ENCODE measurements at places on chromosomes 1 and 21.

- DNase-seq: no peak
These were observed 2.8 kb upstream of the ZBTB7B start for GRCh38 chr1:154999571-155000410.

GRCh38 chr21:46158666-46159300 is 3.4 kb upstream of the FTCD start:
- DNase-seq: peak; percentile 0

- DNase-seq: no peak
These were observed 47.1 kb downstream of the CTH start for GRCh38 chr1:70458131-70458530.

- no peak for DNase-seq
These were observed 359.3 kb downstream of the ADGRL2 start for GRCh38 chr1:82160036-82160435.

DNA sequence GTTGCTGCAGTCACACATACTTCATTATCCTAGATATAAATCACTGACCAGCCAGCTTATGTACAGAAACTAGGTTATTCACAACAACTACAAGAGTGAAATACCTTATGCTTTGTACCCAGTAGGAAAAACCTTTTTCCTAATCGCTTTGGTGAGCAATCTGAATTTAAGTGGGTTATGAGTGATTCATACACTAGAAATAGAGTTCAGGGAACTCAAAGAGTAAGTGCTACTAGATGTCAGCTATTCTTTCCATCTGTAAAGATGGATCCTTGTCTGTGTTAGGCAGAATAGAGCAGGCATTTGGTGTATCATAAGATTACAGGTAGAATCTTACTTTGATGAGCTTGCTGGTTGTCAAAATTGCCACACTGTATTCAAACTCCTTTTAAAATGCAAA is 101.9 kb downstream of the ZNF644 start:
- DNase-seq: no peak

DNA sequence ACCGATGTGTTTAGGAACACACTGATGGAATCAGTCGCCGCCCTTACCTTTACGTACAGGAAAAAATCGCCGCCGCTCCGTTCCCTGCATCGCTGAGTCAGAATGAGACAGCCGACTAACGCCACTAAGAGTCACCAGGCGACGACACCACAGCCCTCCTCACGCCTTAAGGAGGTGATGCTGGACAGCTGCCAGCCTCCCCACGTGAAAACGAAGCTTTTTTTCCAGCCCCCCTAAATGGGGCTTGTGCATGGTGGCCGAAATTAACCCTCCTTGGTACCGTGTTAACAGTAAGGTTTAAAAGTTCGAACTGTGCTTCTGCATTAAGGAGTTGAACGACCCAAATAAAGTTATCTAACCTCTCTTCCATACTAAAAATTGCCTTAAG is 511 bp downstream of the DNTTIP2 start:
- no peak for DNase-seq

GRCh38 chr1:99751877-99752504 is 14.4 kb downstream of the FRRS1 start:
- DNase-seq: no peak

DNA sequence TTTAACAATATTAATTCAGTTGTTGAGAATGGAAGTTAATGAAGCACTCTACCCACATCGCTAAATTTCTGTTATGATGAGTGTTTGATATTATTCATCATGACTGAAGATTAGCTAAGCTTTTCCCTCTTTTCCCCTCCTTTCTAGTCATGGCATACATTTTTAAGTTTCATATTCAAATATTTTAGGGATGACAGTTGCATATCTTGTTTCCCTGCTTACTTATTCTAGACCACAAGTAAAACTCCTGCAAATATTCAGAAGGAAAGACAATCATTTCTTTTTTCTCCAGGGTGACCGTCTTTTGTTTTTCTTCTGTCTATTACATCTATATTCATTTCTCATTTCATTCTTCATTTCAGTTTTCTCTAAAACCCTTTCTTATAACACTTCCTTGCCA is 906.0 kb downstream of the ADGRL2 start:
- no peak for DNase-seq

GRCh38 chr1:210645582-210646257 is 317.0 kb downstream of the HHAT start:
- DNase-seq: no peak

- no peak for DNase-seq
These were observed 880 bp downstream of the IGSF21 start for GRCh38 chr1:18108299-18109057.

GRCh38 chr1:23838401-23838866 is 13.2 kb upstream of the HMGCL start:
- peak; percentile 37 for DNase-seq

GRCh38 chr1:101388904-101389546 is 152.2 kb downstream of the S1PR1 start:
- no peak for DNase-seq

DNA sequence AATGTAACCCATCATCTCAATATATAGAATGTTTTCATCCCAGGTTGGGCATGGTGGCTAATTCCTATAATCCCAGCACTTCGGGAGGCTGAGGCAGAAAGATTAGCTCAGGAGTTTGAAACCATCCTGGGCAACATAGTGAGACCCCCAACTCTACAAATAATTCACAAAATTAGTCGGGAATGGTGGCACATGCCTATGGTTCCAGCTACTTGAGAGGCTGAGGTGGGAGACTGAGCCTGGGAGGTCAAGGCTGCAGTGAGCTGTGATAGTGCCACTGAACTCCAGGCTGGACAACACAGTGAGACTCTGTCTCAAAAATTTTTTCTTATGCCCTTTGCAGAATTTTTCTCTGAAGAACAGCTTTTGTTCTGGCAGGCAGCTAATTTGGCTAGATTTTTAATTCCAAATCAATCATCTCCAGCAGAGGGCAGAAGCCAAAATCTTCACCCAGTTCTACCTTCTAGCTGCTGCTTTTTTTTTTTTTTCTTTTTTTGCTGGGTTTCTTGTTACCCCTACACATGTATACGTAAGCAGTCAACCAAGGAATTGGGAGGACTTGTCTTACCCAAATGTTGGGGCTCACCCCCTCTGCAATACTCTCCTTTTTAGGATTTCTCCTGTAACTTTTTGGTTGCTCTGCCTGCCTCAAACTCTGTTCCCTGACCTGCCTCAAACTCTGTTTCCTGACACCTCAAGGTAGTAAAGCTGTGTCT is 2.7 kb upstream of the RAD54L start:
- peak; percentile 38 for DNase-seq

- DNase-seq: no peak
These were observed 236.5 kb upstream of the JUN start for GRCh38 chr1:59020151-59020997.

DNA sequence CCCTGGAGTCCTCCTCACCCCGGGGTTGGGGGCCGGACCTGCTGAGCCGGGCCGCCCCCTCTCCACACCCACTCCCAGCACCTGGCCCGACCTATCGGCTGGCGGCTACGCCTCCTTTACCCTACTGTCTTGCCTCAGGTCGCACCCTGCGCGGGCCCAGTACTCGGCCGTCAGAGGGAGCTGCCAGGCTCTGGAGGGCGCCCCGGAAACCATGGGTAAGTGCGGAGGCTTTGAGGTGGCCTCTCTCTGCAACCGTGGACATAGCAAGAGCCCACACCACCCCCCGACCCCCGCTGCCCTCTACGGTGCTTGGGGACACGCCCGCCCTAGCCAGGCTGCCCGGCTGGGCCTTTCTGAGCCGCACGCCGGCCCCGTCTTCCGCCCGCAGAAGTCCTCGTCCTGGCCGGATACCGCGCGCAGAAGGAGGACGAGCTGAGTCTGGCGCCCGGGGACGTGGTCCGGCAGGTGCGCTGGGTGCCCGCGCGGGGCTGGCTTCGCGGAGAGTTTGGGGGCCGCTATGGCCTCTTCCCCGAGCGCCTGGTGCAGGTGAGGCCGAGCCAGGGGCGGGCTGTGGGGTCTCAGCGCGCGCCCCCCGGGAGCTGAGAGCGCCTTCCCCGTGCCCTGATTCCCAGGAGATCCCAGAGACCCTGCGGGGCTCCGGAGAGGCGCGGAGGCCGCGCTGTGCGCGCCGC is at the start of gene SH3D21:
SH3D21 (plus strand) TSS at position 159 of the 692 bp plus-strand sequence; CDS start at position 212, 53 bp downstream.
- no peak for DNase-seq

DNA sequence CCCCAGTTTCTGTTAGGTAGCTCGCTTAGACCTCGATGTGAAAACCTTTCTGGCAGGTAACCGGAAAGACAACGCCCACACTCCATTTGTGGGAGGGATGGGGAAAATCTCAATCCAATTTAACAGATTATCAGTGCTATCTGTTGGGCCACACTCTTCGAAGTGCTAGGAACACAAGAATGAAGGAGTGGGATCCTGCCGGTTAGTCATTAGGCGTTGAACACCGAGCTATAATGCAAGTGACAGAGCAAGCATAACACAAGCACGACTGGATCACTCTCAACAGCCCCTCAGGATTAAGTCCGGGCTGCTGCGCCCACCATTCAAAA is 531 bp downstream of the SNIP1 start:
- DNase-seq: no peak

DNA sequence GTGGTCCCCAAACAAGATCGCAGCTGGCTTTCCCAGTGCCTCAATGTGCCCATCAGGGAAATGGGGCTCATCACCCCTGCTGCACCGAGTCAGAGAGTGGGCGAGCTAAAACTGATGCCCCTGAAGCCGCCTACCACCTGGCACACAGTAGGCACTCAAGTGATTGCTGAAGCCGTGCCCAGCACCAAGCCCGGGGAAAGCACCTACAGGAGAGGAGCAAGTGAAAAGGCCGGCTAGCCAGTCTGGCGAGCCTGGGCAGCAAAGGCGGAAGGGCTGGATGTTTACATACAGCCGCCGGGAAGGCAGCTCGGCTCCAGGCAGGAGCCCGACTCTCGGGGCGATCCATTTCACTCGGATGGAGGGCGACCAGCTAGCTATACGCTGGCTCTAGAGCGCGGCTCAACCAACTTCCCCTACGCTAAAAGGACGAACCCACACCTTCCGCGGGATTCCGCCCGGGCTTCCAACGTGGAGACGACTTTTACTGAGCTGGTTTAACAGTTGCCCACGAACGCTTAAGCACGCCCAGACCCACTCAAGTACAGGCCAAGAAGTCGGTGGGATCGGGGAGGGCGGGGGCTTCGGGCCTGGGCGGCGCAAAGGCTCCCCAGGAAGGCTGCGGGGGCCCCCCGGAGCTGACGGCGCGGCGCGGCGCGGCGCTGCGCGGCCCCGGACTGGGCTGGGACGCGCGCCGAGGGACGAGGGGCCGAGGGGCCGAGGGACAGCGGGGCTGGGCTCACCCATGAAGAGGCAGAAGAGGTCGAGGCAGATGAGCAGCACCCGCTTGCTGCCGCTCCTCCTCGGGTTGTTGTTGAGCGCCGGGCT is 1.0 kb downstream of the PLPP3 start:
- DNase-seq: peak; percentile 26

DNA sequence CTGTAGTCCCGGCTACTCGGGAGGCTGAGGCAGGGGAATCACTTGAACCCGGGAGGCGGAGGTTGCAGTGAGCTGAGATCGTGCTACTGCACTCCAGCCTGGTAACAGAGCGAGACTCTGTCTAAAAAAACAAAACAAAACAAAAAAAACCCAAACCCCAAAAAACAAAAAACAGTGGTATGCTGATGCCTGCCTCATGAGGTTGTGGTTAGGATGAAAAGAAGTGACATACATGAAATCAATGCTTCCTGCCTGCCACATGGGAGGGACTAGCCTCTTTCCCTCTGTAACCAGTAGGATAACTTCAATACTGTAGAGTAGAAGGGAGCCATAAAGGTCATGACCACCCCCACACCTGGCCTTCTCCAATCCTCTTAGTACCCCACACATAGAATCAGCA is 55.2 kb downstream of the TENT5C start:
- no peak for DNase-seq

- no peak for DNase-seq
These were observed 192.2 kb upstream of the TNR start for GRCh38 chr1:175935566-175936115.

GRCh38 chr1:156641761-156642264 is at the start of gene BCAN:
BCAN (plus strand) TSS chr1:156642117; CDS start chr1:156646055, 3,938 bp downstream.
- DNase-seq: peak; percentile 23

GRCh38 chr1:36466370-36467026 is 2.3 kb upstream of the MRPS15 start:
- no peak for DNase-seq

- DNase-seq: no peak
These were observed 18.7 kb downstream of the AK5 start for GRCh38 chr1:77300566-77300965.

DNA sequence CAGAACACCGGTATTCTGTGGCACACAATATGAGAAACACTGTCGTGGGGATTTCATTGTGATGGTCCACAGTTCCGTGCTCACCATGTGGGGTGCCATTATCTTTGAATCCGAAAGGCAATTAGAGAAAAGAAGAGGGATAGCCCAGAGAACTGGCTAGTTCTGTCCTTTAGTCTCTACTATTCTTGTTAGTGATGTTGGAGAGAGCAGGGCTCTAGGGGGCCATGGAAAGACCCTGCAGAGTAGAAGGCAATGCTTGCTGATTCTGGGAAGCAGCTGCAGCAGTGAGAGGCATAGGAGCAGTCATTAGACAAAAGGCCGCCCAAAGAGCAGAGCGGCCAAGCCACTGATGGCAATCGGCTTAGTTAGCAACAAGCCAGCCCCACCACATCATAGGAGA is 146.3 kb downstream of the TSEN15 start:
- DNase-seq: no peak
